ENCODE measurements at places on chromosomes 7 and 10. TPM values are rescaled to one million over a fixed set of nuclear protein-coding genes. Genes with fewer than 3 reads are reported as not detected.

GRCh38 chr10:6068422-6068821 lies 6.3 kb upstream of the IL2RA start:
- DNase-seq, result no peak

- DNase-seq, result no peak
Observed at GRCh38 chr10:71812016-71812912, 38.8 kb downstream of the PSAP start.

DNA sequence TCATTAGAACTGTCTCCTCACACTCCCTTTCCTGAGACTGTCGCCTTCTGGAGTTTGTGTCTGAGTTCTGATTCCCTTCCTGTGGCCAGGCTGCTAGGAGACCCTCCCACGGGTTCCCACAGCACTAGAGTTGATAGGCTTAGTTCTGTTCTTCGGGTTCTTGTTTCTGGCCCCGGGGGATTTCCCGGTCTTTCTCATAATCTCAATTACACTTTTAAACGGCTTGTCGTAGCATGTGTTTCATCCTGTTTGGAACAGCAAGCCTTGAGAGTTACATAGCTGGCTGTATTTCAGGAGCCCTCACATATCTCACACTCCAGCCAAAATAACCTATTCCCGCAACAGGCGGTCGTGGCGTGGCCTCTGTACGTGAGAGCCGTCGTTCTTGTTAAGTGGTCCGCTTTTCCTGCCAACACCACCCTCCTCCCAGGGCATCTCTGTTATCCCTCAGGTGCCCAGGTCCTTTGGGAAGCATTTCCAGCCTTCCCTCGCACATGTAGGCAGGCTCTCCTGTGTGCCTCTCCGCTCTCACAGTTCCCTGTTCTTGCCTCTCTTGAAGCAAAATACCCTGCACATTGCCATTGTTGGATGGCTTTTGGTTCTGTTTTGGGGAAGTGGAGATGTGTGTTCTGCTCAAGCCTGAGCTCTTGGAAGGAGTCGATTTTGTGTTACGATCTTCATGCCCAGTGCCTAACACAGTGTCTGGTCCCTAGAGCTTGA lies 46.0 kb downstream of the CDC123 start:
- DNase-seq, result no peak

GRCh38 chr10:119335671-119336353 lies 128.4 kb downstream of the GRK5 start:
- DNase-seq, result no peak

GRCh38 chr10:24915304-24915703 lies 37.1 kb downstream of the PRTFDC1 start:
- no peak for DNase-seq

GRCh38 chr10:124526621-124527267 lies 65.1 kb downstream of the LHPP start:
- no peak for DNase-seq

DNA sequence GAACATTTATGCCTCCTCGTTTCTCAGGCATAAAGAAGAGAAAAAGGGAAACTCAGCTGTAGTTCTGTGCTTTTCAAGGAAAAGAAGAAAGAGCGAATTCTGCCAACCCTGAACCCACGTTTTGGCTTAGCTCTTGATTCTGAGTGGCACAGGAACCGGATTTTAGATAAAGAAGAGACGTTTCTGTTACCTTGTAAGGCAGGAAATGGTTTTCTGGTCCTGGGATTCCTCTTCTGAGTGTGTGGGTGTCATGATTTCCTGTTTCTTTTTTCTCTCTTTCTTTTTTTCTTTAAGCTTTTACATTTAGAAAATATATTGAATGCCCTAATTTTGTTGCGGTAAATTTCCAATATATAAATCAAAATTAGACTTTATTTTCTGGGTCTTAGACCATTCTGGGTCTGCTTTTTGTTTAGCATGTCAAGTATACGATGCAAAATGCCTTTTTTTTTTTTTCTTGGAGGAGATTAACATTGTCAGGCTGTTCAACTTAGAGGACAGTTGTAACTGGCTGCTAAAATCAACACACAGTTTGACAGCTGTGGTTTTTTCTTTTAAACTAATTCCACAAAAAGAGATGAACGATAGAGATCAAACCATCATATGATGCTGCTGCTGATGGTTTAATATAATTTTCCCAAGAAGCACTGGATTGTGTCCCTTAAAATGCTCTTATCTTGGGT lies 190.8 kb downstream of the GATA3 start:
- no peak for DNase-seq

DNA sequence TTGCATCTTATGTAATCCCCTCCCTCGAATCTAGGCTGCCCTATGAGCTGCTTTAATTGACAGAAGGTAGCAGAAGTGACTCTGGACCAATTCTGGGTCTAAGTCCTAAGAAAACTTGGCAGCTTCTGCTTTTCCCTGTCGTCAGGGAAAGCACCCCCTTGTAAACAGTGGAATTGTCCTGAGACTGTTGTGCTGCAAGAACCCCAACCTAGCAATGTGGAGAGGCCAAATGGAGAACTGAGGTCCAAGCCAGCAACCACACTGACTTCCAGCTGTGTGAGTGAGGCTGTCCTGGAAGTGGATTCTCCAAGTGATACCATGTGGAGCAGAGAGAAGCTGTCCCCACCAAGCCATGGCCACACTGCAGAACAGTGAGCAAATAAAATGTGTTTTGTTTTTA lies 75.5 kb downstream of the ARHGAP22 start:
- DNase-seq, result no peak

GRCh38 chr10:68752711-68753350 lies 31.8 kb downstream of the CCAR1 start:
- DNase-seq, result no peak

- no peak for DNase-seq
Observed at GRCh38 chr7:98640375-98640774, 23.3 kb downstream of the NPTX2 start.

Gene IFIT1
- polyA plus RNA-seq, result 0.94 TPM

Gene WEE2
- not detected for polyA plus RNA-seq

Gene STN1
- 8.3 TPM for polyA plus RNA-seq

Gene SEMA4G
- polyA plus RNA-seq, result 18.2 TPM

All from H1 (cell line).